Naive B cell (primary cell): ENCODE measurements at places on chromosomes 6 and 20.

DNA sequence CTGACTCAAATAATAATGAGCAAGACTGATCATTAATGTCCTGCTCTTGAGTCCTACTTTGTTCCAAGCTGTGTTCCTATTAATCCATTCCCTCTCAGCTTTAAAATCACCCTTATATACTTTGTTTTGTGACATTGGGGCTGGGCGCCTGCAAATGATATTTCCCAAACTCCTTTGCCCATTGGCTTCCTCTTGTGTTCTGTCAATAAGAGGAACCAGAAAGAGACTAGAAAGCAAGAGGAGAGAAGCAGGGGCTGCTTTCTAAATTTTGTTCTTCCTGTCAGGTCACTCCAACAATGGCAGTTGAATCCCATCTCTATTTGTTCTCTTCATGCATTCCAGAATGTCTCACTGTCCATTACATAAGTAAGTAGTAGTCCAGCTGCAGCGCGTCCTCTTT lies 21.6 kb upstream of the TRIM27 start:
- DNase-seq: no peak

DNA sequence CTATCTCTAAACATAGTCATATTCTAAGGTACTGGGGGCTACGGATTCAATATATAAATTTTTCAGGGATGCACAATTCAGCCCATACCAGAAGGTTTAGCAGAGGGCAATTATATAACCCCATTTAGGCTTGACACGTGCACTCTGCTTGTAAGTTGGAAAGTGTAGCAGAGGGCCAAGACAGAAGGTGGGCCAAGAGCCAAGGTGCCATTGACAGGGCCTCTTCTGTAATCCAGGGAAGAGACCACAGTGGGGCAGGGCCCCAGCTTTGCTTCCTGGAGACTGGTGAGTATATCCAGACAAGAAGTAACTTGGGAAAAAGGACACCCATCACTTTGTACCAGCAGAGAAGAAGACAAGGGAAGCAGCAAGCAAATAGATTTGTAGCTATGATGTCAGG lies 672.4 kb upstream of the MARCKS start:
- no peak for DNase-seq

GRCh38 chr6:158399040-158399700 lies 86.9 kb downstream of the TULP4 start:
- no peak for DNase-seq

GRCh38 chr20:2804852-2805688 lies 4.6 kb upstream of the CPXM1 start:
- DNase-seq: no peak

DNA sequence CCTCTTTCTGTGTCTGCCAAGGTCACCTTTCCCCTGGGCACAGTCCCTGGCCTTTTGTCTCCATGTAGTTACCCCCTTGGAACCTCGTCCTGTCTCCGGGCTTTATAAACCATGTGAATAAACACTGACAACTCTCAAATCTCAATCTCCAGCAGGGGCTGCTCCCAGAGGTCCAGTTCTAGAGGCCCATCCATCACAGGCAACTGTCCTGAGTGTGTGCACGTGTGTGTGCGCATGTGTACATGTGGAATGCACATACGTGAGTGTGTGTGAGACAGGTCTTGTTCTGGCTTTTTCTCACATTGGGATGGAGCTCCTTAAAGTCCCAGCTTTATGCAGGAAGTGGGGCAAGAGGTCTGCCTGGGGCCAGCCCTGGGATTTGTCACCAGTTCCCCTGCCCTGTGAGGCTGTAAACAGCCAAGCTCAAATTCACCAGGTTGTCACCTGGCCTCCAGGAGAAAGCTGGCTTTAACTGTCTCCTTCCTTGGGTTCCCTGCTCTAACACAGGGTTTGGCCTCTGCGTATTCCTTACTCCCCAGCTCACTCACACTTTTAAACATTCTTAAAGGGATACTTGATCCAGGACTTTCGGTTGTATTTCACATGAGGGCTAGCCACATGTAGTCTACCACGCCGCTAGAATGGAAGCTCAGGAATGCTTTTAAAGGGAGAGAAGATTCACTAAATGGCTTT lies 42.7 kb downstream of the RAMACL start:
- DNase-seq: no peak

DNA sequence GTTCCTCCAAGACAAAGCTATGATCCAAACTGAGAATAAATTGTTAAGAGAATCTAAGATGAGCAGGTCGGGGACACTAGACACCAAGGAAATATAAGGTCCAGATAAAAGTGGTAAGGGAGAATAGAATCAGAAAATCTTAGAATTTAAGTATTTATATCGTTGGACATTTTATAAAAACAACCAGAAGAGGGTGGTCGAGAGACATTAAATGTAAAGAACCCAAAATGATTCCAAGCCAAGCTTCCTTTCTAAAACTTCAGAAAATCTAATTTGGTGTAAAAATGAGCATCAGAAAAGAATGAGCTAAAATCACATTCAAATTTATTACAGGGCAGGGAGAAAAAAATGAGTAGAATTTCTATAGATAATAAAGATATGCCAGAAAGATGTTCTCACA lies 97.8 kb upstream of the OGFRL1 start:
- DNase-seq: peak; percentile 23

GRCh38 chr6:151240036-151240685 lies 394 bp downstream of the AKAP12 start:
- DNase-seq: peak; percentile 8

GRCh38 chr6:53066077-53066417 lies 843 bp downstream of the FBXO9 start:
- DNase-seq: peak; percentile 9

- no peak for DNase-seq
Observed at GRCh38 chr20:15817351-15817750, 755.9 kb downstream of the KIF16B start.

GRCh38 chr6:161199850-161200249 lies 74.0 kb downstream of the AGPAT4 start:
- DNase-seq: no peak

DNA sequence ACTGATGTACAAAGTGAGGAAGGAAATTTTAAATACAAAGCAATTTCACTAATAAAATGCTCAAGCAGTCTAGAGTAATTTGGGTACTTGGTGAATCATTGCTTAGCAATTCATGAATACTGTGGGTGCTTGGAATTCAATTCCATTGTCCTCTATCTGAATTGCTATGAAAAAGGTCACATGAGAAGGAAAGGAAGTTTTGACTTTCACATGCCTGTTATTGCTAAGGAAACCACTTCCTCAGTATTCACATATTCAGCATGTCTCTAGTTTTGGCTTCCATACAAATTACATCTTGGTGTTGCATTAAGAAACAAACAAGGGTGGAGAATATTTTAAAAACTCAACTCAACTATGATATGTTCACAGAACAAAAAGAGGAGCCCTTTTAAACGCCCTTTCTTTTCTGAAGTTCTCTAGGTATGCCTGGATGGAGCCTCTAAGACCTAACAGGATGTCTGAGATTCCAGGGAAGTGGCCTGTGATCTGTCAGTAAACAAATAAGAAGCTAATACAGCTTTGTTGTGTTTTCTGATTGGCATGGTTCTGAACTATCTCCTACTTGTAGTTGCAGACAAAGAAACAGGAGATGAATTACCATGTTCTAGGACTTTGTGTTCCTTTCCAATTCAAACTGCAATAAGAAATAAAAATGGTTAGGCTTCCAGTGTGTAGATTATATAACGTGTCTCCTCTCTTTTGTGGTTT lies 190.4 kb downstream of the OGFRL1 start:
- no peak for DNase-seq

GRCh38 chr20:63234693-63235398 lies 859 bp upstream of the BIRC7 start:
- no peak for DNase-seq

DNA sequence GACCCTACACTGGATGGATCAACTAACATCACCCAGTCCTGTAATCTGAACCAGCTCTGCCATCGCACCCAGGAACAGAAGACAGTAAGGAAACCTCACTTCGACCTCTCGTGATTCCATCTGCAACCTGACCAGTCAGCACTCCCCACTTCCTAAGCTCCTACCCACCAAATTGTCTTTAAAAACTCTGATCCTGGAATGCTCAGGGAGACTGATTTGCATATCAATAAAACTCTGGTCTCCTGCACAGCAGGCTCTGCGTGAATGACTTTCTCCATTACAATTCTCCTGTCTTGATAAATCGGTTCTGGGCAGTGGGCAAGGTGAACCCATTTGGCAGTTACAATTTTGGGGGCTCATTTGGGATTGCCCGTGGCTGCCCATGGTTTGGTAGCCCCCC lies 18.3 kb upstream of the AGPAT4 start:
- DNase-seq: no peak

DNA sequence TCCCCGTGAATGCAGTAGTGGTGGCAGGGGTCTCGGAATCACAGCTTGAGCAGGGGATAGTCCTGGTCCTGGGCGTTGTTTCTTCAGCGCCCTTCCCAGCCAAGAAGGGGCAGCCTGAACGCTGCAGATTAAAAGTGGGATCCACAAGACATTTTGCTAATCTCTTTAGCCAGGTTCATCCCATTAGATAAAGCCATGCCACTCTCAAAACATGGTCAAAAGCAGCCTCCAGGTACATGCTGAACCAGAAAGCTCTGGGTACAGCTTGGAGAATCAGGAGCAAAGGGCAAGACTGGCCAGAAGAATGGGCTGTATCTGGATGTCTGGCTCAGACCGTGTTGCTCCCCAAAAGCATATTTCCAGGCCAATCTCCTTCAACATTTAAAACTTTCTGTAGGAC lies at the start of gene PRPH2:
Gene PRPH2, minus strand, starts transcription at position 101 of the 400 bp plus-strand sequence. CDS start 263 bp downstream, outside the sequence.
- DNase-seq: no peak

DNA sequence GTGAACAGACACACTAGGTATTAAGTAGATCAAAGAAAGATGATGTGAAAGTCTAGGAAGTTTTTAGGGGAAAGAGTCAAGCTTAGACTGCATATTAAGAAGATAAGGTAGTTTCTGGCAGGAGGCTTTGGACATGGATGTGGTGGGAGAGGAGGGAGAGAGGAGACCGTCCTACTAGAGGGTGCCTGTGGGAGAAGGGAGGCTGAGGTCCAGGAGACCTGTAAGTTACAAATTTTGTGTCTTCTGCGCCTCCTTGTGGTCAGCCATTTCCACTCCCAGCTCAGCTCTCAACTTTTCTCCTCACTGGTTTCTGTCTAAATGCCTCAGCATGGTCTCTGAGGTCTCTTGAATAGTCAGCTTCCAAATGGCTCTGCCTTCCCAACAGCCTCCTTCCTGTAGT lies 193.5 kb downstream of the UNC5CL start:
- DNase-seq: peak; percentile 2

- DNase-seq: no peak
Observed at GRCh38 chr6:16249971-16250370, 11.6 kb downstream of the GMPR start.

DNA sequence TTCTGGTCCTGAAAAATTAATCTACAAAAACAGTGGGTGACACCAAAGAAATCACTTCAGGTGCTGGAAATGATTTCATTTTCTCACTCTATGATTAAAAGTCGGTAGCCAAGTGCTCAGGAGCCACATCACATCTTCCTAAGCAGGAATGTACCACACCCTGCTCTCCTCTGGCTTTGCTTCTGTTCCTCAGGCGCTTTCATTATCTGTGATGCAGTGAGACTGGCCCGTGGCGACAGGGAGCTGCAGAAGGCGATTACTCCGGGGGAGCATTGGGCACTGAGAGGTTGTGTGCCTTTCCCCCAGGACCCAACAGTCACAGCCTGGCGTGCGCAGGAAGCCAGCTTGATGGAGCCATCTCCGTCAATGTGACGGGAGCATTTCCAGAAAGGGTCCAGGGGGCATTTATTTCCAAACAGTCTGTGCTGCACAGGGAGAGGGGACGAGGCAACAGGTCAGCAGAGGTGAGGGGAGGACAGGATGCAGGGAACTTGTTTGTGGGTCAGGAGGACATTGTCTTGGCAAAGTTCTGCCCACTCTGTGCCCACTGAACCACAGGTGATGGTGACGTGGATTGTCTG lies 5.6 kb upstream of the ZNF831 start:
- no peak for DNase-seq

GRCh38 chr6:53067849-53068361 lies 2.7 kb downstream of the FBXO9 start:
- no peak for DNase-seq

- DNase-seq: no peak
Observed at GRCh38 chr20:23509247-23509913, 18.5 kb downstream of the CST8 start.

DNA sequence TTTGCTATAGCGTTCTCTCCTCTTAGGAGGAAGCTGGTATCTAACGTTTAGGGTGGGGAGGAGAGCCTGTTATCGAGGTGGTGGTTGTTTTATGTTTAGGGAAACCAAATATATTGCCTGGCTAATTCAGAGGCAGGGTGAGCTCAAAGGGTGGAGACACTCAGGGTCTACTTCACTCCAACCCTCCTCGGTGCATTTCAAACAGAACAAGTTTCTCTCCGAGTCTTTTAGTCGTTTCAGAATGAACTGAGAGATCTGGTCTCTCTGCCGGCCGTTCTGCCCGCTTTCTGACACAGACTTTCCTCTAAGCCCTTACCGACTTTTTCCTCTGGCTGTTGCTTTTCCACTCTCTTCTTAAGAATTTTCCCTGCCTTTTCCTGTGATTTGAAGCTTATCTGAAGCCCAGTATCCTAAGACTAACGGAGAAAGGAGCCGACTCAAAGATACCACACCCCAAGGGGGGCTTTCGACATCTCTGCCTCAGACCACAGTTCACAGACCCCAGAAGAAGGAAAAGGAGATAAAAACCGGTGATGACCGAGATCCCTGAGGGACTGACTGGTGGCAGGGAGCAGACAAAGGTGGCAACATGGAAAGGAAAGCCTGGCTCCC lies 865 bp downstream of the STK38 start:
- DNase-seq: peak; percentile 17

DNA sequence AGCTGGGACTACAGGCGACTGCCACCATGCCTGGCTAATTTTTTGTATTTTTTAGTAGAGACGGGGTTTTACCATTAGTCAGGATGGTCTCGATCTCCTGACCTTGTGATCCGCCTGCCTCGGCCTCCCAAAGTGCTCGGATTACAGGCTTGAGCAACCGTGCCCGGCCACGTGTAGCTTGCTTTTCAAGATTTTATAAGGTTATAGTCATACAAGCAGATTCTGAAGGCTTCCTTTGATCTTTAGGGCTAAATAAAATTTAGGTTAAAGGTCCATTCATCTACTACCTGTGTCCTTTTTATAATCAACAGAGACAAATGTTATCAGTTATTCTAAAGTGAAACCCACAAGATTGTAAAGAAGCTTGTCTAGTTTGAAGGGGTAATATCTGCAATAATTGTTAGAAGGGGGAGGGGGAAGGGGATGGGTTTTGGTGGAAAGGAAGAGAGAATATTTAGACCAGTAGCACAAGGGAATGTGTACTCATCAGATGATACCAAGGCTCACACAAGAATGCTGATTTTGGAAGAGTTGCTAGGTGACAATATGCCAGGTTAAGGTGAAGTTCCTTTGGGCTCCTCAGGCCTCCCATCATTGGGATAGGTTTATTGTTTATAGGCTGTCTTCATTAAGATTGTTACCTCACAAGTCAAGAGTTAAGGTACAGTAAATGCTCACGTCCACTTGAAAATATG lies 284.7 kb downstream of the ALDH8A1 start:
- DNase-seq: no peak

GRCh38 chr6:424741-425417 lies 33.3 kb downstream of the IRF4 start:
- DNase-seq: no peak

GRCh38 chr6:52195886-52196285 lies 9.7 kb downstream of the IL17A start:
- no peak for DNase-seq

GRCh38 chr20:41094353-41095055 lies 42.8 kb upstream of the PLCG1 start:
- no peak for DNase-seq
